Activated CD4-positive, alpha-beta T cell treated with anti-CD3 and anti-CD28 coated beads for 24 hours (primary cell): ENCODE measurements at places on chromosomes 5 and 9.

DNA sequence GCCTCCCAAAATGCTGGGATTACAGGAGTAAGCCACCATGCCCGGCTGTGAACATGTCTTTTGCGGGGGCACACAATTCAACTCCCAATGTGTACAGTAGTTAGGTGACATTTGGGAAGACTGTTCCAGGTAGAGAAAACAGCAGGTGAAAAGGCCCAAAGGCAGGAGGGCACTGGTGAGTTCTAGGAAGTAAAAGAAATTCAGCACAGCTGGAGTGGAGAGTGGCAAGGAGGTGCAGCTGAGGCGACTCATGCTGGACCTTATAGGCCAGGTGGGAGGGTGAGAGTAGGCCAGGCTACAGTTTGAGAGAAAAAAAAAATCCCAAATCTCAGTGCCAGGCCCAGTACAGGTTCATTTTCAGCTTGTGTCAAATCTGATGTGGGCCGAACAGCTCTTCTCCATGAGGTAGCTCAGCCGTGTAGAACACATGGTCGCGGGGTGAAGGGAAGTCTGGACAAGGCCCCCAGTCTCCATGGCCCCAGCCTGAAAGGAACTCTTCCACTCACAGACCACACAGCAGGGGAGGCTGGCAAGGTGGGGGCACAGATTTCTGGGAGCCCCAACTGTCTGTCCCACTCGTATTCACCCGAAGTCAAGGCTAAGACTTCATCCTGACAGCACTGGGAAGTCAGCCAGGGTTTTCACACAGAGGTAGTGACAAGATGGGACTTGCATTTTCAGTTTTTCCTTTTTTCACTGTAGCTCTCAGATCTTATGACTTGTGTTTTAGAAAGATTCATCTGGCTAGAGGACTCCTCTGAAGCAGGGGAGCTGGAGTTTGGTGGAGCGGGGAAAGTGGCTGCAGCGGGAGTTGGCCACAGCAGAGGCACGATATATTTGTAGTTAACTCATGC lies 4.5 kb upstream of the HNRNPAB start:
- DNase-seq: no peak

GRCh38 chr9:125943831-125944230 lies 196.7 kb downstream of the PBX3 start:
- no peak for DNase-seq

DNA sequence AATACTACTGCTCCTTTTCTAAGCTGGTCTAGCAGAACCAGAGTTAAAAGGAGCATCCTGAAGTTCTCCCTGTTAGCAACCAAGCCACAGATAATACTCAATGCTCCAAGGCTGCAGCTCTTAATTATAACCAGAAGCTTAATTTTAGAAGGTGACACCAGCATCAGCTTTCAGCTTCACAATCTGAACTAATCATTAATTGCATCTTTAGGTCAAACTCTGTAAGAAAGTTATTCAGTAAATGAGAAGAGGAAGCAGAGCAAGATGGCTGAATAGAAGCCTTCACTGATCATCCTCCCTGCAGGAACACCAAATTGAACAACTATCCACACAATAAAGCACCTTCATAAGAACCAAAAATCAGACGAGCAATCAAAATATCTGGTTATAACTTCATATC lies 38.5 kb downstream of the APBA1 start:
- DNase-seq: no peak

- no peak for DNase-seq
Measured at GRCh38 chr9:69494763-69495162, 169.7 kb downstream of the ENTREP1 start.

GRCh38 chr5:14298126-14298847 lies 155.1 kb downstream of the TRIO start:
- DNase-seq: no peak

DNA sequence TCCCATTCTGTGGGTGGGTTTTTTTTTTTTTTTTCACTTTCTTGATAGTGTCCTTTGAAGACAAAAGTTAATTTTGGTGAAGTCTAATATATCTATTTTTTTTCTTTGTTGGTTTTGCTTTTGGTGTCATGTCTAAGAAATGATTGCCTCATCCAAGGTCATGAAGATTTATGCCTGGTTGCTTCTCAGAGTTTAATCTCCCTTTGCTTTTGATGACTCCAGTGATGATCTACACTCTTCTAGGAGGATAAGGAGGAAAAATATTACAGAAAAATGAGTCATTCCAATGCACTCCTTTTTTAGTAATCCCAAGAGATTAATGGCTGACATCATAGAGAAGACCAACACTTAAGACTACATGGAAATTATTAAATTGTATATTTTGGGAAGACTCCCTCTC lies 79.7 kb upstream of the ICE1 start:
- DNase-seq: no peak

DNA sequence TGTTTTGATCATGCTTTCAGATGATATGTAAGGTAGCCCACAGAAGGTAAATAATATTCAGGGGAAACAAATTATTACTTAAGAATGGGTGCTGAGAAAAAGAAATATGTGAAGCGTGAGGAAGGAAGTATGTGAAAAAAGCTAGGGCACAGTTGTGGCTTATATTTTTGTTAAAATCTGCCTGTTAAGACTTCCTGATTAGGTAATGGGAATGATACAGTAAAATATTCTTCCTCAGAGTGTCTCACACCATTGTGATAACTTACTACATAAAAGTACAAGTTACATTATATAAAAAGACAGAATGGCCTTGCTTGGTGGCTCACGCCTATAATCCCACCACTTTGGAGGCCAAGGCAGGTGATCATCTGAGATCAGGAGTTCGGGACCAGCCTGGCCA lies 18.7 kb upstream of the PARP8 start:
- DNase-seq: no peak
